NCI-H1105 (cell line): ENCODE measurements at places on chromosomes 12 and 14.

DNA sequence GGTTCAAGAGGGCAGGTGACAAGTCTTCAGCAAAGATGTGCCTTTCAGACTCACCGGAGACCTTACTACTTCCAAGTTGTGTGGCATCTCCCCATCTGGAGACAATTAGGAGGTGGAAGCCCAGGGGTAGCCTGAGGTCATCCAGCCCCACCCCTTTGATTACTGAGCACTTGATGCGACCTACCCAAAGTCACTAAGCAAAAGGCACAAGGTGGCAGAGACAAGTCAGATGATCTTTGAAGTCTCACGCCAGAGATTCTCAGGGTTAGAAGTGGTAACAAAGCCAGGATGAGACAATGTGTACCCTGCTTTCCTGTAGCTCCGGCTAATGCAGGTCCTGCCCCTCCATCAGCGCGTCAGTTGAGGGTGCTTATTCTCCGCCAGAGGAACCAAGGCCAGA is 1.4 kb upstream of the FOXN3 start:
- no peak for DNase-seq

DNA sequence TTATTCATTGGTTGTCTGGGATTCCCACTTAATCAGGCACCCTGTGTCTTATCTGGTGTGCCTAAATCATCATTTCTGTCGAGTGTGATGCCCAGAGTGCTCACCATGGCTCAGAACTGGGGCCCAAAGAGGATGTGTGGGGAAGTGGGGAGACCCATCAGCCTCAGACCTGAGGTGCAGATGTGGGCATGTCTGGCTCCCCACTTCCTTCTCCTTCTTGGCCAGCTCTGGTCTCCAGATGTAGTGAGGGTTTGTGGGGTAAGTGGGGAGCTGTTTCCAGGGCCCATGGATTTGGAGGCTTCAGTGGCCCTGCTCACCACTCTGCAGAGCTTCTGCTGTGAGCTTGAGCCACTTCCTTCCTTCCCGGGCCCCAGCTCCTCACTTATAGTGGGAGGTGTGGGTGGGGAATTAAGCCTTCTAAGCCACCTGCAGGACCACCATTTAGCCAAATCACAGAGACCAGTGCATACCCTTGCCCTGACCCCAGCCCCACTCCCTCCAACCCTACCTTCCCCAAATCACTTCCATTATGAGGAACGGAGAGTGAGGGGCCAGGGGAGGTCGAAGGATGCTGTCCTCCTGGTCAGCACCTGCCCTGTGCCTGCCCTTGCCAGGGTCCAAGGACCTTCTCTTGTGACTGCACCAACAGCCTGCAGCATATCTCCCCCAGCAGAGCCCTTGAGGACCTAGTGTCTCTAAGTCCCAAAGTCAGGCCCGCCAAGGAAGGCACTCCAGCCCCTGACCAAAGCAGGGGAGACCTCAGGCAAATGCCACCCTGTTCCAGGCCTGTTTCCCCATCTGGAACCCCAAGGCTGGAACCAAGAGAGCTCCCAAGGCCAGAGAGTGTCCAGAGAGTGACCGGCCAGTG is 278.2 kb upstream of the RTL1 start:
- no peak for DNase-seq

DNA sequence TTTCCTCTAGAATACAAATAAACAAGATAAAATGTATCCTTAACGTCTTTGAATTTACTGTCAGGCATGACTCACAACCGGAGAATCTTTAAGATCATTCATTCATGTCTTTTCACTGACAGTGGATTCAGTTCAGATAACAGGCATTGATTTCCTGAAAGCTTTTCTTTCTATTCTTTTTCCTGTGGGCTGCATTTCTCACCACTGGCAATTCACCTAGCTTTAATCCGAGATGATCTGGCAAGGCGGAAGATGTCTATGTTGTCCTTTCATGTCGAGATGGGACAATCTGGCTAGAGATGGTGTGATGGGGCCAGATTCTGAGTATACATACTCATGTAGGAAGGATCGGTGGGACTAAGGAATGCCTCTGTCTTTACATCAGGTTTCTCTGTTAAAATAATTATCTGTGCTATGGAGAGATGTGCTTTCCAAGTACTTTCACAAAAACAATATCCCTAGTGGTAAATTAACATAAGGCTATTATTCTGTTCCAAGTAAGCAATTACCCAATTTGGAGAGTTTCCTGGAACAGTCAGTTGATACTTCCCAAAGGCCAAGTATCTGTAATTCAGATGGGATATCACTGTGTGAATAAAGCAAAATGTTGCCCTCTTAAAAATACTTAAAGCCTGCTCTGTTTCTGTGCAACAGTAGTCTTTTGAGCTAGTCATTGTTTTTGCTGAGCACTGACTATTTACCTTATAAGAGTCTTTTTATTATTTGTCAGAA is 17.8 kb downstream of the ACSS3 start:
- DNase-seq: no peak

DNA sequence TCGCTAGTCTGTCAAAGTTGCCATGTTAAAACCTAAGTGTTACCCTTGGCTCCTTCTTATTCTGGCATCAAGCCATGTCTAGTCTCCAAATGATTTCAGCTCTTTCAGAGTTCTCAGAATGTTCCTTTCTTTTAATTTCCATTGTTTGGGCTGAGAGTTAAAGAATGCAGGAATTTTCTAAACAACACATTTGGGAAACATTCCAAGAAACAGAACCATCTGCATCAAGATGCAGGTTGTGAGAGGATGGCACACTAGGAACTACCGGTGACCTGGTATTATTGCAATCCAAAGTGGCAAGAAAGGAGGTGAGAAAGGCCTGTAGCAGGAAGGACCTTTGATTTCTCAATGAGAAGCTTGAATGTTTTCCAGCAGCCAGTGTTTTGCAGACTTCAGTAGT is 30.1 kb downstream of the SLC35F4 start:
- DNase-seq: no peak

GRCh38 chr12:53082637-53083175 is 3.5 kb upstream of the SPRYD3 start:
- no peak for DNase-seq
